ENCODE measurements at places on chromosomes 3 and 15. TPM values are rescaled to one million over a fixed set of nuclear protein-coding genes. Genes with fewer than 3 reads are reported as not detected.

GRCh38 chr3:47961815-47962606, 54.2 kb downstream of the MAP4 start:
- peak; percentile 41 for DNase-seq

DNA sequence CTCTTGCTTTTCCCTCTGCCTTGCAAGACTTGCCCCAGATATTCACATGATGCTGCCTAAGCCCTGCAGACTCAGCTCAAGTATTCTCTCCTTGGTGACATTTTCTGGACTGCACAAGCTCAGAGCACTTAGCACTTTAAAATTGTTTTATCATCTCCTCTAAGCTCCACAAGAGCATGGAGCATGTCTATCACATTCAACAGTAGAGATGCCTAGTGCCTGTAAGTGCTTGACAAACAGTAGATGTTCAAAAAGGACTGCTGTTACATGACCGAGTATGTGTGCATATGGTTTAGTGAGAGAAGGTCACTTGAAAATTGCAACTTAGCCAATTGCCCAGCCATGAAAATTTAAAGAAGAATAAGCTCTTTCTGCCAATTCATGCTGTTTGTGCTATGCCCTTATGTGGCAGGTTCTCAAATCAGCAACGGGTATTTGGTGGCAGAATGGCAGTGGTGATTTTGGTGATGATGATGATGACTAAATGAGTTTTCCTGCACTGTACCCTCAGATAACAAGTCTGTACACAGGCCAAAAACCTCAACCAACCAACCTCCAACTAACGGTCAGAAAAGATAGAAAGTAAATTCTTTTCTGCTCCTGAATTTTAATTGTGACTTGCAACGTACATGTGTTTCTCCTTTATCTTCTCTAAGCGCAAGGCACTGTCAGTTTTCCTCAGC, 647.2 kb upstream of the UBE2E2 start:
- DNase-seq, result no peak

GRCh38 chr3:48440590-48440958, 517 bp downstream of the TMA7 start:
- no peak for DNase-seq

DNA sequence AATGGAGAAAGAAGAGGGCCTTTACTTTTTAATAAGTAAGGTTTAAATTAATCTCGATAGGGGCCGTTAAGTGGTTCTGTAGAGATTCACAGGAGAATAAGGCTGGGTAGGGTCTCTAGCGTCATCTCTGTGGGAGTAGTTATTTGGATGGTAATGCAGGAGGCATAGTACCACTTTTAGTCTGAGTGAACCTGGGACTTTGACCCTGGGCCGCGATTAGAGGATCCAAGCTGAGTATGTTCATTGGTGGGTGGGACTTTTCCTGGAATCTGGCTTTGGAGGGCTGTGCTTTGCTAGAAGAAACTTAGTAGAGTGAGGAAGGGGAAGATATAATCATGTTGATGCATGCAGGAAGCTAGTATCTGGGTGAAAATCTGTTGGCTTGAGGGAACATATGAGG, 4.0 kb downstream of the LPP start:
- peak; percentile 42 for DNase-seq

DNA sequence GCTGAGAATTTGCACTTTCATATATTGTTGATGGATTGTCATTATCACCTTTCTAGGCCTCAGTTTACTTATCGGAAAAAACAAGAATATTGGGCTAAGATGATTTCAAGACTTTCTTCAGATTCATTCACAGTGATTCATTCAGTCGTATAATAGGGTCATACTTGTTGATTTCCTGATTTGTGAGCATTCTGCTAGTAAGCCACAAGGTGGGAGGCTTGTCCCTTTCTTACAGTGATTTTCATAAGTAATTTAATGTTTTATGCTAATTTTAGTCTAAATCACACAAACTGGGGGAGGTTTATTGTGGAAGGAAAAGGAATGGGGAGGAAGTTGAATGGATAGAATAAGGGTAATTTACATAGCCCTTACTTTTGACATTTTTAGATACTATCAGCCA, 126.8 kb upstream of the GOLGA6L4 start:
- no peak for DNase-seq

GRCh38 chr3:14472471-14473351, 67.4 kb downstream of the GRIP2 start:
- DNase-seq, result peak; percentile 37

DNA sequence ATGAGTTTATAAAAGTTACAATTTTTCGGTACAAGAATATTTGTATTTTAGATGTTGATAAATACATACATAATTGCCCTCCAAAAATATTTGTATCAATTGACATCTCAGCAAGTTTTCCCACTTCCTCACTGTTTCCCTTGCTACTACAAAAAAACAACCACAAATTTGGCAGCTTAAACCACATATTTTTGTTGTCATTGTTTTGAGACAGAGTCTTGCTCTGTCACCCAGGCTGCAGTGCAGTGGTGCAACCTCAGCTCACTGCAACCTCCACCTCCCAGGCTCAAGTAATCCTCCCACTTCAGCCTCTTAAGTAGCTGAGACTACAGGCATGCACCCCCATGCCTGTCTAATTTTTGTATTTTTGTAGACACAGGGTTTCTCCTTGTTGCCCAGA, 162.8 kb upstream of the RARB start:
- DNase-seq, result no peak

GRCh38 chr3:74801924-74802323, 187.5 kb upstream of the CNTN3 start:
- no peak for DNase-seq

DNA sequence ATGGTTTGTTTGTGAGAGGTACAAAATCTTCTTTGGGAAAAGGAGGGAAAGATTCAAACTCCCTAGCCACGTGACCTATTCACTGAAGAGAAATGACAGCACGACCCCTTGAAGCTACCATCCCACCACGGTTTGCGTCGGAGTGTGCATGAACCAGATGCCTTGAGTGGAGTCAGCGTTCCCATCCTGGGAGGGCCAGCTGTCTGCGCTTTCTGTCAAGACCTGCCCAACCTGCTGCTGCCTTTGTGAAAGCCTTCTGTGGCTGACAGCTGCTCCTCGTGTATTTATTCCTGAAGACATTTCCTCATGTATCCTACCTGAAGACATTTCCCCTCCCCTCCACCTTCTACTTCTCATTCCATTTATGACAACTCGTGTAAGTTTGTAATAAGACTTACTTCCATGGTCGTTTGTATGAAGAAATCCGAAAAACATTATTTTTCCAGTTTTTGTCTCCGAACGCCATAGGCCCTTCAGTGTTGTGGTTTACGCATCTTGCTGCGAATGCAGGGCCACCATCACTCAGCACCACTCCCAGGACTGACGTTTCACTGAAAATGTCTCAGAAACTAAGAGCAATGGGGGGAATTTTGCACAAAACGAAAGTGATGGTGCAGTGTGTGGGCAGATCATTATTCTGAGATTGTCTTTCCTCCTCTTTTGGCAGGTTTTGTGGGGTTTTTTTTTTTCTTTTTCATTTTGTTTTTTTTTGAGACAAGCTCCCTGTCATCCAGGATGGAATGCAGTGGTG, 18.9 kb downstream of the EBLN2 start:
- no peak for DNase-seq

DNA sequence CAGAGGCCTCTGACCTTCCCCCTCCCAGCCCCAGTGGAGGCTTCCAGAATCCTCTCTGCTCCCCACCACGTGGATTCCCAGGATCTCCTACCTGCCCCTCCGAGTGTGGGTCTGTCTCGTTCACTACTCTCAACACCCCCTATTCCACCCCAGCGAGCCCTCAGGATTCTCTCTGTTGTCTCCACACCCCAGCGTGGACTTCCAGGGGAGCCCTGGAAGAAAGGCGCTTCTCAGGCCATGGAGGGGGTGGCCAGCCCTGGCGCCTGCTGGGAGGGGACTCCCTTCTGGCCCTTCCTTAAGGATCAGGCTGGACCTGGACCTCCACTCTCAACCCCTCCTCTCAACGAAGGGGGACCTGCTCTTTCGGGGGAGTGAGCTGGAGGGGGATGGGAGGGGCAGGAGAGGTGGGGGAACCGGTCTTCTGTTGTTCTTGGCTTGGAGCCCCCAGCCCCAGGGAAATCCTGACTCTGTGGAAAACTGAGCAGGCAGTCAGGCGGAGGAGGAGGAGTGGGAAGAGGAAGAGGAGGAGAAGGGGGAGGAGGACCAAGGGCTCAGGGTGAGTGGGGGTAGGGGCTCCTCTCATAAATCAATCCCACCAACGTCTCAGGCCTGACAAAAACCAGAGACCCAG, 32.9 kb downstream of the EPHB3 start:
- DNase-seq, result no peak

DNA sequence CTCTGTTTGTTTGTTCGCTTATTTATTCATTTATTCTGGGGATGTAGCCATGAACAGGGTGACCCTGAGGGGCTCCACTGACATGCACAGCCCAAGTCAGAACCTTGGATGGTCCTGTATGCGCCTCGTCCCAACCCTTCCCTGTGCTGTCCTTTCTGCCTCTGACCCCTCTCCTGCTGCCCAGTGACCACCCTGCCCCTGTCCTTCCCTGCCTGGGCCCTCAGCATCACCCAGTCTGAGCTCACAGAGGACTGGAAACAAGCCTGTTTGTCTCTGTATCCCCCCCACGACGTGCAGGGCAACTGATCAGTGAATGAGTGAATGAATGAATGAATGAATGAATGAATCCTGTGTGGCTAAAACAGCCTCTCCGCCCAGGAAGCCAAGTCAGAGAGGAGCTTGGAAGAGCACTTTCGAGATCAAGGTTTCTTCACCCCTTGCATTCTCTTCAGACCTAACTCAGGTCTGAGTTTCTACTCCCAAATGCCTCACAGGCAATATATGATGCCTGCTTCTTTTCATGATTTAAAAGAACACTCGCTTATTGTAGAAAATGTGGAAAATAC, 157.7 kb downstream of the SMAD6 start:
- no peak for DNase-seq

DNA sequence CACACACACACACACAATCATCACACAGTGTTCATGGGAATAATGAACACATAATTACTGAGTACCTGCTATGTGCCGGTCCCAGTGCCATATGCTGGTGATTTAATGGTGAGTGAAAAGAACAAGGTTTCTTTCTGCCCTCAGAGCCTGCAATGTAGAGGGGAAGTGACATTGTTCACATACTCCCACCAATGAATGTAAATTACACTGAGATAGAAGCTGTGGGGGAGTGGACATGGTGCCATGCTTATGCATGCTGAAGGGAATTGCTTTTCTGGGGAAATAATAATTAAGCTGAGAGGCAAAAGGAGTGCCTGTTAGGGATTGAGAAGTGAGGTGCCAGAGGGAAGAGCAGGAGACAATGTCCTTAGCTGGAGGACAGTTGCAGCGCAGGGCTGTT, 175.1 kb downstream of the MFSD1 start:
- no peak for DNase-seq

GRCh38 chr3:89446593-89446992, 339.2 kb downstream of the EPHA3 start:
- DNase-seq, result no peak

DNA sequence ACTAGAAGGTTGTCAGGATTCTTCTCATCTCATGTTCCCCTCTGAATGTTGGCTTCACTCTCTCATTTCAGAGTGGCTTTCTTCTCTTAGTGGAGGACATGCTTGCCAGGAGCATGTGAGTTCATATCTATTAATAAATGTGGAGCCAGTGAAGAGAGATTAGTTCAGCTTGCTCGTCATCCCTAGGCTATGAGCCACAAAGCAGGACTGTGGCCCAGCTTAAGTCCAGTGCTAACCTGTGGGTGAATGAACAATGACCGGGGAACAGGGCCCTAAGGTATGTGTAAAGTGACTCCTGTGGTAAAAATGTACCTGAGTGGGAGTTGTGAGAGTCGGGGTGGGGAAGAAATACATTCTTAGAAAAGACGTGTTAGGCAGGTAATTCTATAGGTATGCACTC, 96.9 kb upstream of the TBL1XR1 start:
- peak; percentile 53 for DNase-seq

DNA sequence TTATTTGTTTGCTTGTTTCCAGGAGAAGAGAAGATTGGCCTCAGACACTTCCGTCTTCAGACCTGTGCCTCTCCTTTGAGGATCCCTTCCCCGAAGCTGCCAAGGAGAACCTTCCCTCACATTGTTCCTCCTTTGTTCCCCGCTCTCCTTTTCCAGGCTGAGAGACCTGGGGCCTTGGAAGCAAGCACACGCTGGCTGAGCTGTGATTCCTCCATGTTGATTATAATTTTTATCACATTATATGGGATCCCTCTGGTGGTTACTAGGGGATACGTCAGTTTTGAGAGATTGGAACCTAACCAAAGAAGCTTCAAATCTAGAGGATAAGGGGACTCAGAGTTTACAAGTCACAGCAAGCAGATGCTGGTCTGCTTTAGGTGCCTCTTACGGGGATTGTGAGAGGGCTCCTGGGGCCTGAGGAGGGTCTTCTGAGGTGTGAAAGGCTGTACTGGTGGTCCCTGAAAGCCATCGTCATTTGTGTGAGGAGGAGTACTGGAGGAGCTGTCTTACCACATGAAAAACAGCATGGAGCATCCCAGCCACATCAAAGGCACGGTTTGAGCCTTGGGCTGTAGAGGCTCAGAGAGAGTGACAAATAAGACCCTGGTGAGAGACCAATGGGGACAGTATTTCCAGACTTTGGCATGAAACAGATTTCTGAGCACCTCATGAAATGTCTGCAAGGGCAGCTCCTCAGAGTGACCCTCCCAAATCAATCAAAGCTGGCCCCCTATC, 760.1 kb upstream of the CFAP20DC start:
- DNase-seq, result no peak

GRCh38 chr3:167302678-167303077, 77.4 kb downstream of the ZBBX start:
- DNase-seq, result no peak

- no peak for DNase-seq
Measured at GRCh38 chr3:139309061-139309591, 34.7 kb upstream of the MRPS22 start.

GRCh38 chr3:186318135-186318534, 43.9 kb downstream of the DGKG start:
- no peak for DNase-seq

DNA sequence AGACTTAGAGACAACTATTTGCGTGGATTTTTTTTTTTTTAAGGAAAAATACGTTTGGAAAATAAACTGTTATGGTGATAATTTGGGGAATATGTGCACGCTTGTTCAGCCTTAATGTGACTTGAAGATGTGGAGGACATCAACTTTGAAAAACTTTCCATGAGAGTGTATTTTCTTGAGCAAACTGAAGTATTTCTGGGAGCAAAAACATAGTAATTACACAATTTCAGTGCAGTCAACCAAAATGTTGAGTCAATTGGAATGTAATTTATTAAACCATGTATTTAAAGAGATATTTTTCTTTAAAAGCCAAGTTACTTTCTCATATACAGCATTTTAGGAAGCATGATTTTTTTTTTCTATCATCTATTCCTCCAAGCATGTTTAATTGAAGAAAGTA, 80.3 kb upstream of the FLNB start:
- no peak for DNase-seq

- DNase-seq, result no peak
Measured at GRCh38 chr15:96130734-96131133, 199.8 kb upstream of the NR2F2 start.

Gene ARGFX
- not detected for total RNA-seq

Gene CD200
- 10.5 TPM for total RNA-seq

Gene LRRC2
- 1.9 TPM for total RNA-seq

Gene SUCNR1
- total RNA-seq, result 0.69 TPM

Gene PP2D1
- not detected for total RNA-seq

Gene WDR49
- total RNA-seq, result 0.32 TPM

Gene SLC7A14
- 0.32 TPM for total RNA-seq

Gene ZNF710
- 30.2 TPM for total RNA-seq

Gene PLA2G4E
- total RNA-seq, result 0.09 TPM

Gene VPS18
- 42.2 TPM for total RNA-seq

Gene RBM6
- 89.2 TPM for total RNA-seq

Gene RAP2B
- total RNA-seq, result 14.5 TPM

Gene HRH1
- 5.6 TPM for total RNA-seq

Gene SLC2A2
- 22.4 TPM for total RNA-seq

Gene CCDC54
- total RNA-seq, result not detected

Gene PLA2G4D
- total RNA-seq, result not detected

Gene SPATA12
- 0.43 TPM for total RNA-seq
